ENCODE measurements at places on chromosomes 13 and 19.

- DNase-seq, result no peak
Measured at GRCh38 chr13:37640499-37640898, 41.9 kb upstream of the POSTN start.

- no peak for DNase-seq
Measured at GRCh38 chr19:5125797-5126497, 157.0 kb downstream of the KDM4B start.

- DNase-seq, result peak; percentile 64
Measured at GRCh38 chr19:39858541-39858940, 12.4 kb upstream of the FBL start.

- DNase-seq, result no peak
Measured at GRCh38 chr19:11115042-11115441, 25.8 kb downstream of the LDLR start.

- DNase-seq, result no peak
Measured at GRCh38 chr13:93628136-93628797, 401.7 kb downstream of the GPC6 start.

DNA sequence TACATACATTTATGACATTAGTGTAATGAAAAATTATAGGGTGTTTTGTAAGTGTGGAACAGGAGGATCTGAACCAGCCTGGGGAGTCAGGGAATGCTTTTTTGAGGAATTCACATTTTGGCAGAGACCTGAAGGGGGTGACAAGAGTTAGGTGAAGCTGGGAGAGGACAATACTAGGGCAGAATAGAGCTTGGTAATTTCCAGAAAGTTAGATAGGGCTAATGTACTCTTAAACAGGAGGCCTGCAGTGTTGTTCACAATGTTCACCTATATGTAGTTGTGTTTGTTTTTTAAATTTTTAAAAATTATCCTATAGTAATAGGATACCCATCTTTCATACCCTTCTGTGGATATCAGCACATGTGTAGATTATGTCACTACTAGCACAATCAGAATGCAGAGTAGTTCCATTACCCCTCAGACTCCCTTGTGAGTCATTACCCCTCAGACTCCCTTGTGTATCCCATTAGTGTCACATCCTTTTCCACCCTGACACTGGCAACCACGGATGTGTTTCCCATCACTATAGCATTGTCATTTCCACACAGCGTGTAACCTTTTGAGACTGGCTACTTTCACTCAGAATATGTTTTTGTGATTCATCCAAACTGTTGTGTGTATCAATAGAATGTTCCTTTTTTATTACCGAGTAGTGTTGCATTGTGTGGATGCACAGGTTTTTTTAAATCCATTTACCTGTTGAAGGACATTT is 43.1 kb downstream of the PCCA start:
- no peak for DNase-seq

GRCh38 chr19:38831142-38831605 is 420 bp downstream of the ECH1 start:
- DNase-seq, result no peak

- DNase-seq, result no peak
Measured at GRCh38 chr19:47609906-47610894, 1.3 kb downstream of the BICRA start.

GRCh38 chr19:57348136-57348535 is 2.9 kb upstream of the ZNF304 start:
- no peak for DNase-seq

DNA sequence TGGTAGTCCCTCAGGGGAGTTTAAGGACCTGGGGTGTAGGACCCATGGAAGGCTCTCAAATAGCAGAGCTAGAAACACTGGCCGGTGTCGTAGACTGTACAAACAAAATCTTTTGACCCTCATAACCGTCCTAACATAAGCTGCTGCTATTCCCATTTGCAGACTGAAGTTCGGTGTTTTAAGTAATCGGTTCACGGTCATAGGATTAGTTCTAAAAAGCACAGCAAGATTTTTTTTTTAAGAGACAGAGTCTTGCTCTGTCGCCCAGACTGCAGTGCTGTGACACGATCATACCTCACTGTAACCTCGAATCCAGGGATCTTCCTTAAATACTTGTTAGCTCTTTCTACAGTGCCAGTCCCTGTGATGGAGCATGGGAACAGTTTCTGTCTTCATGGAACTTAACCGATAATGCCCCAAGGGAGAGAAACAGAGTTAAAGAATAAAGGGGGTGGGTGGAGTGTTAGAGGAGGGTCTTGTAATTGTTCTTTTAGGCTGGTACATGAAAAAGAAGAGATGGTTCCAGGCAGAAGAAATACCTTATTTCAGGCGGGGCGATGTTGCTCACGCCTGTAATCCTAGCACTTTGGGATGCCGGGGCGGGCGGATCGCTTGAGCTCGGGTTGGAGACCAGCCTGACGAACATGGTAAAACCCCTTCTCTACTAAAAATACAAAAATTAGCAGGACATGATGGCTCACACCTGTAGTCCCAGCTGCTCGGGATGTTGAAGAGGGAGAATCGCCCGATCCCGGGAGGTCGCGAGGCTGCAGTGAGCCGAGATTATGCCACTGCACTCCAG is 475 bp upstream of the ZC3H4 start:
- DNase-seq, result no peak

GRCh38 chr19:18176367-18177310 is 3.0 kb downstream of the IFI30 start:
- no peak for DNase-seq

DNA sequence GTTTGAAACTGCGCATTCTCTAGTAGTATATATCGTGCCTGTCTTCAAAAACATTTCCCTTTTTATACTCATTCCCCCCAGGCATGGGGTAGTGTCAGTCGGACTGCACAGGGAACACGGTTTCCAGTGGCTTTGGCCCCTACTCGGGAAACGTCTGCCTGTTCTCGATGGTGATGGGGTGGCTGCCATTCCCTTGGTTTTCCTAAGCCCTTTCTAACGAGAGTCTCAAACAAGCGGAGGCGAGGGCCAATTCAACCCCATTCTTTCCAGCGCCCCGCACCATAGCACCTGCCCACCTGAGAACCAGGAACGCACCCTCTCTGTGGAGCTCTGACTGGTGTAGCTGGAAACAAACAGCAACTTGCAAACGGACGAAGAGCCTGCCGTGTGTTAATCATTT is 127.6 kb downstream of the STK24 start:
- no peak for DNase-seq

- no peak for DNase-seq
Measured at GRCh38 chr19:9538183-9539058, at the start of gene ZNF426. TSS of gene ZNF426 (minus strand) at chr19:9538645. CDS start at chr19:9536232, 2,413 bp downstream.

- no peak for DNase-seq
Measured at GRCh38 chr13:32748305-32748704, 162.1 kb downstream of the PDS5B start.

DNA sequence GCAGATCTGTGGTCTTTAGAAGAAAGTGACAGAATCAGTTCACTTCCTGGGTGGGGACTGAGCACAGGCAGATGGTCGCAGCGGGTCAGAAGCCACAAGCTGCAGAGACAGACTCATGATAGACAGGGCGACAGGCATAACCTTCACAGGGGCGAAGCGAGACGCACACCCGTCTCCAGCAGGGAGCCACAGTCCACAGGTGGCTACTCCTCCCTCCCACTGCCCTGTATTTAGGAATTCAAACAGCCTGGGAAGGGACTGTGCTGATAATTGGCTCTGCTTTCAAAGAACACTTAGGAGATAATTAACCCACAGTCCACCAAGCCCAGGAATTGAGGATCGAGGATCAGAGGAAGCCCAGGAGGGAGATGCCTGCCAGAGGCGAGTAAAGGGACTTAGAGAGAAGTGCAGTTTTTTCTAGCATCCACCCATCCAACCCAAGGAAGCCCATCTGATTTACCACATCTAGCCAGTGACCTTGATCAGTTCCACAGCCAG is 23.2 kb downstream of the RFX2 start:
- DNase-seq, result no peak

DNA sequence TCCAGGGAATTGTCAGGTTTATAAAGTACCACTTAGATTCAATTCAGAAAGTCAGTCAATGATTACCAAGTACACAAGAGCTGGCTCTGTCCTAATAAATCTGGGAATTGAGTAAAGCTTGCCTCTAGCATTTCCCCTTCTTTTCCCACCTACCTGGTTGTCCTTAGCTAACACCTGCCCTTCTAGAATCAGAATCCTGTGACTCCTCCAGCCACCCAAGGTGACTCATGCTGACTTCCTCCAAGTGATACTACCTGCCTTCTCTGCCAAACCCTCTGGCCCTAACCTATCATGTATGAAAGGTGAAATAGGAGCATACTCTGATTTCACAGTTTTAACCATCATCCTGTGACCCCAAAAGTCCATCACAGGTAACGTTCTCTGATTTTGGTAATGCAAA is 151.2 kb downstream of the DIAPH3 start:
- no peak for DNase-seq

DNA sequence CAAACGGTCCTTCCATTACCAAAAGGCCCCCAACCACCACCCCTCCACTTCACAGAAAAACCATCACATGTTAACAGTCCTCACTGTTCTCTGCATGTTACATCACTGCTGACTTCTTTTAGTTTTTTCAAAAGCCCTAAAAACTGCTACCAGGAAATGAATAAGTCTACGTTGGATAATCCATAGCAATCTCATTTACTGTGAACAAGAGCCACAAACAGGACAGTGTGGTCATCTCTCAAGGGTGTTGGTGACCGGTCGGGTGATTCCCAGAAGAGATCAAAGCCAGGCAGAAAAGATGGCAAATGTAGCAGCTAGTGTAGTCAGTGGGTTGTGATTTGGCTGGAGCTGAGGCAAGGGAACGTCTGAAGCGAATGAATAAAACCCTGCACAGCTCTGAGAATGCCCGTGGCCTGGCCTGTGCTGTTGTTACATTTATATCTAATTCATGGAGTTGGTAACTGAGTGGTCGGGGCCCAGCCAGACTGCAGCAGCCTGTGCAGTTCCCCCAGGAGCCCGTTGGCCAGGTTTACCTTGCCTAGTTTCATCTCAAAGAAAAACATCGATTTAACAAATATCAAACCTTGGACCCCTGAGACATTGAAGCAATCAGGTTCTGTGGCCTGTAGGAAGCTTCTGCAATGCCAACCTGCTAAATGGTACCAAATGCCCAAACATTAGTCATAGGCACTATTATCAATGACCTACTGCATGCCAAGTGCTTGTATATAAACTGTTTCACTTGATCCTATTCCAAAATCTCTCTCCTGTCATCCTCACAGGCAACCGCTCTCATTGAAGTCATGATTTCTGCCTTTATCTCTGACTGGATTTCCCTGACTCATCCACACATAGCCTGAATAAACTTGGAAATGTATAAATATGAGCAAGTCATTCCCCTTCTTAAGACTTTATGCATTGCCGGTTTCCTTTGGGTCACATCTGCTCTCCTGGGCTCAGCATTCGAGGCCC is 153.8 kb upstream of the SERP2 start:
- DNase-seq, result no peak

DNA sequence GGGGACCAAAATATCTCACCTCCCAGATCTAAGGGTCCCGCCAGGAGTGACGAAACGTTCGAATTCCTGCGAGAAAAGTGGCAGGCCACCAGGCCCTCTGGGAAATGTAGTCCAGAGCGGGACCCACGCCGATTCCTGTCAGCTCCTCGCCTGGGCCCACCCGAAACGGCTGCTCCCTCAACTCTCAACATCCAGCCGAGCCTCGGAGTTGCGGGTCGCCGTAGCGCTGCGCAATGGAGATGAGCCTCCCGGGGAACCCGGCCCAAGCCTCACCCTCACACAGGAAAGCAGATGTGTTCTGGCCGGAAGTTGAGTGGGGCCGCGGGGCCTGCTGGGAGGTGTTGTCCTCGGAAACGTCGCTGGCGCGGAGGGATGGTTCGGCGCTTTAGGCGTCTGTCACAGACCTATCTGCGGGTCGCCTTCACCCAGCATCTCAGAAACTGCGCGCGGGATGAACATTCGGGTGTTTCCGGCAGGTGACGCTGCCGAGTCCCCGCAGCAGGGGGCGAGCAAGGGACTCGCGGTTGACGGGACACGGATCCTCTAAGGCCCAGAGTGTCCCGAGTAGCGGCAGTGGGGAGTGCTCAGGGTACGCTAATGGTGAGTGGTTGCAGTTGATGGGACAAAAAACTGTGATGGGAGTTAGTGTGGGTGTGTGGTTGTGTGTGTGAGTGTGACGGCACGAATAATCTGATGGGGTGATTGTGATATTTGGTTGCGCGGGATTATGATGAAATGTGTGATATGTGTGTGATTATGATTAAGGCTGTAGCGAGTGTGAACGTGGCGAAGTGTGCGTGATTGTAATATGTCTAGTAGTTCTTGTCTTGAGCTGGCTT is at the start of the genes ZNF568 and ZNF829:
Gene ZNF568 (plus strand): TSS at position 341 of the 839 bp plus-strand sequence. CDS start 6,439 bp downstream, outside the sequence.
Gene ZNF829 (minus strand): TSS at position 300 of the 839 bp plus-strand sequence. CDS start 1,124 bp downstream, outside the sequence.
- DNase-seq, result no peak

Measured in NCI-H1048 (cell line).